ENCODE measurements at places on chromosomes 3 and 15. TPM values are rescaled to one million over a fixed set of nuclear protein-coding genes. Genes with fewer than 3 reads are reported as not detected.

PRSS50 gene
- total RNA-seq: 0.50 TPM

IL17RD gene
- 7.9 TPM for total RNA-seq

TM4SF18 gene
- not detected for total RNA-seq

RAB5A gene
- total RNA-seq: 65.1 TPM

ARGFX gene
- not detected for total RNA-seq

GLDN gene
- not detected for total RNA-seq

LSMEM2 gene
- 0.55 TPM for total RNA-seq

P3H2 gene
- total RNA-seq: 20.9 TPM

CPNE4 gene
- total RNA-seq: 0.22 TPM

CYP1A2 gene
- not detected for total RNA-seq

PLCH1 gene
- 0.73 TPM for total RNA-seq

TRIM59 gene
- total RNA-seq: 23.3 TPM

MTFMT gene
- total RNA-seq: 24.9 TPM

IL20RB gene
- total RNA-seq: 3.8 TPM

MYRIP gene
- total RNA-seq: not detected

OXSM gene
- 13.8 TPM for total RNA-seq

GP5 gene
- not detected for total RNA-seq

RBP2 gene
- not detected for total RNA-seq

DNASE1L3 gene
- not detected for total RNA-seq

AP3B2 gene
- not detected for total RNA-seq

UPK1B gene
- total RNA-seq: not detected

CNTN3 gene
- total RNA-seq: not detected

AADAC gene
- total RNA-seq: 2.8 TPM

ZNF860 gene
- total RNA-seq: 2.6 TPM

TUSC7 gene
- not detected for total RNA-seq

DALRD3 gene
- 27.7 TPM for total RNA-seq

FAM98B gene
- total RNA-seq: 14.6 TPM

RAP2B gene
- total RNA-seq: 38.2 TPM

GADL1 gene
- not detected for total RNA-seq

TMCO5A gene
- 0.35 TPM for total RNA-seq

SRPRB gene
- total RNA-seq: 25.5 TPM

CELF6 gene
- total RNA-seq: not detected

SHC4 gene
- total RNA-seq: 0.44 TPM

LRRIQ4 gene
- 1.3 TPM for total RNA-seq

LSAMP gene
- not detected for total RNA-seq

ANKRD34C gene
- not detected for total RNA-seq

SCAMP5 gene
- 17.9 TPM for total RNA-seq

IQCF5 gene
- total RNA-seq: not detected

TP63 gene
- total RNA-seq: 0.65 TPM

EHHADH gene
- 8.8 TPM for total RNA-seq

RHOV gene
- 4.1 TPM for total RNA-seq

DNAH12 gene
- total RNA-seq: 0.22 TPM

GNAT1 gene
- total RNA-seq: 0.48 TPM

OR5AC2 gene
- total RNA-seq: not detected

NANOGP8 gene
- not detected for total RNA-seq

BCL2A1 gene
- total RNA-seq: not detected

SCG5 gene
- 0.39 TPM for total RNA-seq

CAV3 gene
- not detected for total RNA-seq

DET1 gene
- 3.7 TPM for total RNA-seq

SERPINI2 gene
- total RNA-seq: not detected

SLC22A14 gene
- total RNA-seq: not detected

IGSF10 gene
- 0.55 TPM for total RNA-seq

UROC1 gene
- not detected for total RNA-seq

APOD gene
- not detected for total RNA-seq

LMAN1L gene
- total RNA-seq: not detected

STRA6 gene
- total RNA-seq: 83.6 TPM
